ENCODE measurements at places on chromosomes 13 and 19. TPM values are rescaled to one million over a fixed set of nuclear protein-coding genes. Genes with fewer than 3 reads are reported as not detected.

- DNase-seq, result no peak
Measured at GRCh38 chr19:53394522-53394973, 401 bp upstream of the ZNF765 start.

The GRIN3B gene
- total RNA-seq, result not detected

The KLK5 gene
- total RNA-seq, result not detected

GRCh38 chr13:105552078-105552477 lies 983.4 kb downstream of the EFNB2 start:
- no peak for DNase-seq

The C1QTNF9B gene
- 1.1 TPM for total RNA-seq

DNA sequence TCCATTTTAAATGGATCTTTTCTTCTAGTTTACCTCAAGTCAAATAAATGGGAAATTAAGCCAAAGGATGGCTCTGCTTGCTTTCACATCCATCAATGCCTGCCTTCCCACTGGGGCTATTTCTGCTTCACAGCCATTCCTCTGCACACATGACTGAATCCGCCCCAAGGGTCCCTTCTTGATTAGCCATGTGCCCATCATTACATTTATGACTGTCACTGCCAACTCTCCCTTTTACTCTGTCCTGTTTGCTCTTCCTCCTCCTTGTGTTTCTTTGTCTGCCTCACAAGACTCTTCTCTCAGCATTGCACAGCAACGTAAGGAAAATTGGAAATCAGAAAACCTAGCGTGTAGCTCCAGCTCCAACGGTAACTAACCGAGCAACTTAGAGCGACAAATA lies 410.2 kb downstream of the TBC1D4 start:
- no peak for DNase-seq

The PCDH9 gene
- total RNA-seq, result 0.58 TPM

The KRTDAP gene
- total RNA-seq, result not detected

- DNase-seq, result peak; percentile 22
Measured at GRCh38 chr13:24161010-24161775, 673 bp downstream of the SPATA13 start.

DNA sequence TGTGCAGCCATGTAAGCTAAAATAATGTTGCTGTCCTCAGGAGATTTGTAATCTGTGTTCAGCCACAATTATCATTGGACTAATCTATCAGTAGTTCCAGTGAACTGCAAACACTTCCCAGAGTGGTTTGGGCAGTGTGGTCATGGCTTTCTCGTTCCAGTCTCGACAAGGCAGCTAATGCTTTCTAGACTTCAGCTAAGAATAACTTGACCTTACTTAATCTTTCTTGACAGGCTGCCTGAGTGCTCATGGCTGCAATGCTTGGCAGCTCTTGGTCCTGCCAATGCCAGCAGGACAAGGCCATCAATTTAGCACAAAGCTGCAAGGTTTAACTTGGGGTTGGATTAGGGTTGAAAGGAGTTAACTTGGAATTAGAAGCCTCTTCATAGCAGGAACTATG lies 32.8 kb downstream of the ATP12A start:
- DNase-seq, result no peak

The ZNF763 gene
- 7.0 TPM for total RNA-seq

DNA sequence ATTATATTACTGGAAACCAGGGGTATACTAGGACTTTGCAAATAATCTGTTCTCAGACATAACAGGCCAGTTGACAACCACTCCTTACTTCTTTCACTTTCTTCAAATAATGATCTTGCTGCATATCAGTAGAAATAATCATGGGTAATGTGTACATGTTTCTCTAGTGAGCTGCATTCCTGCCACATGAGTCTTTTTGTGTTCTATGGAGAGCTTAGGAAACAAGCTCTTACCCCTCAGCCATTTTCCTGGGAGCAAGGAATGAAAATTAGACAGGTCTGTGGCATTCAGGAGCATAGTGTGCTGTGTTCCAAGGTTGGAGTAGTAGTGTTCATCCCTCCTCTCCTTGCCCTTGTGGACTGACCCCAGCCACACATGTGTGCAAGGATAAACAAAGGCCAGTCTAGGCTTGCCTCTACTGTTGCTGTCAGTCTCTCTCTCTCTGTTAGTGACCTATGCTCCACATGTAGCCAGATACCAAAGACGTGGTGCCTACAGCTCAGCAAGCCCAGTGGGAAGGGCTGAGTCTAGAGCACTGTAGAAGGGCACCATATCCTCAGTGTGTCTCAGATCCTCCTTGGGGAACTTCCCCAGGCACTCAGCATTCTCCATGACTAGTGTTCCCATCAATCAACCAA lies 11.5 kb upstream of the OXGR1 start:
- no peak for DNase-seq

DNA sequence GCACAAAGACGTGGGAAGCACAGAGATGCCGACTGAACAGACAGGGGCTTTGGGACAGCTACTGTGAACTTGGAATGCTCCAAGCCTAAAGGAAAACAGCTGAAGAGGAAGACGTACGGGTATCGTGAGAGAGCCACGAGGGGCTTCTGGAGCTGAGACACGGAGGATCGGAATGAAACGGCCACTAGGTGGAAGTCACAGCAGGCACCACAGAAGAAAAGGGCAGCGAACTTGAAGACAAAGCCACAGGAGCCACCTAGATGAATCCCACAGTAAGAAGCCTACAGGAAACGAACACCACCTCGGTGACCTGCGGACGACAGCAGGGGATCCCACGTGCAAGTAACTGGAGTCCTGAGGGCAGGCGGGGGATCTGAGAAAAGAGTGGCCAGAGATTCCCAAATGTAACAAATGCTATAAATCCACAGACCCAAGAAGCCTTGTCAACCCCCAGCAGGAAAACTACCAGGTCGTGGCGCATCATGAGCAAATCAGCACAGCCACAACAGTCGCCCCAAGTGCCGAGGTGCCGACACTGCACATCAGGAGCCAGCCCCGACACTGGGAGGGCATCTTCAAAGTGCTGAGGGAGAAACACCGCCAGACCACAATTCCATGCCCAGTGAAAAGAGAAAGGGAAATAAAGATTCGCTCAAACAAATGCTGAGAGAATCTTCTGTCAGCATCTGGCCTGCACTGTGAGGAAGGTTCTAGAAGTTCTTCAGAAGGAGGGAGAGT lies 39.3 kb upstream of the ISYNA1 start:
- no peak for DNase-seq

DNA sequence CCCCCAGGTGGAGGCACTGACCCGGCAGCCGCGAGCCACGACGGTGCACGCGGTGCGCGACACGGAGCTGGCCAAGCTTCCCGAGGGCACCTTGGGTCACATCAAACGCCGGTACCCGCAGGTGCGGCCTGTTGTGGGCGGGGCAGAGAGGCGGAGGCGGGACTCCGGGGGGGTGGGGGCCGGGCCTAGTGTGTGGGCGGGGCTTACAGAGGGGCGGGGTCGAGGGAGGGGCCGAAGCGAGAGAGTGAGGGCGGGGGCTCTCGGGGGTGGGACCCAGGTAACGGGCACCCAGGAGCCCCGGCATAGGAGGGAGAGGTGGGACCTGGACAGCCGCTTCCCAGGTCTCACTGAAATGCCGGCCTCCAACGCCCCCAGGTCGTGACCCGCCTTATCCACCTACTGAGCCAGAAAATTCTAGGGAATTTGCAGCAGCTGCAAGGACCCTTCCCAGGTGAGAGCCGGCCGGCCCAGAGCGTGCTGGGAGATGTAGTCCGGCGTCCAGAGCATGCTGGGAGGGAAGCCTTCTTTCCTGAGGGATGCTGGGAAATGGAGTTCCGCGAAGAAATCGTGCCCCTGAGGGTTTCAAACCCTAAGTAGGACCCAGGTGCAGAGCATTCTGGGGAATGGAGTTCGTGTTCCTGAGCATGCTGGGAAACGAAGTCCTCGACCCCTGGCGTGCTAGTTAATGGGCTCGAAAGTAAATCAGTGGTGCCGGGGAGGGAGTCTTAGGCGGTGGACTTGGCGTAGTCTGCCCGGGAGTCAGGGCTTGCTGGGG lies 15.7 kb downstream of the PNPLA6 start:
- DNase-seq, result no peak

- no peak for DNase-seq
Measured at GRCh38 chr13:36217456-36217855, 3.1 kb upstream of the SOHLH2 start.

DNA sequence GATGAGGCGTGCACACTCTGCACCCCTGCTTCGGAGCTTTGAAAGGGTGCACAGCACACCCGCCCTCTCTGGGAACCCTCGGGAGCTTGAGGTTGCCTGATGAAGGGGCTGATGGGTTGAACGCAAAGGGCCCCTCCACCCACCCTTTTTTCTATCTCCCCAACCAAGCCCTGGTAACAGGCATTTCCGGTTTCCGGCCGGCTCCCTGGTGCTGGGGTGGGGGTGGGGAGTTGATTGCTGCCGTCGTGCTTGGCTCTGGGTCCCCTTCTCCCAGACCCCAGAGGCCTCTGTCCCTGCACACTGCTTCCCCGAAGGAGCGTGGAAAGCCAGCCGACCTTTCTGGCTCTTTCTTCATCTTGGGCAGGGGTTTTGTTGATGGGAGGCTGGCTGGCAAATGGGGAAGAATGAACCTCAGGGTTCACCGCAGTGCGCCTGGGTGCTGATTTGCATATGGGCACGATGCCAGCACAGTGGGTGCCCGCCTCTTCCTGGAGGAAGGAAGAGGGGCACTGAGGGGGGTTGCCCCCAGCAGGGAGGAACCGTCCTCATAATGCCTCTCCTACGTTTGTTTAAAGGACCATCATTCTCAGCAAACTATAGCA lies 29.1 kb downstream of the VAV1 start:
- DNase-seq, result no peak

The RDH8 gene
- not detected for total RNA-seq

GRCh38 chr19:24065865-24066604 lies 21.0 kb upstream of the ZNF254 start:
- no peak for DNase-seq

GRCh38 chr19:30428092-30428680 lies 56.0 kb downstream of the ZNF536 start:
- no peak for DNase-seq
